ENCODE measurements at places on chromosomes 2 and 18. TPM values are rescaled to one million over a fixed set of nuclear protein-coding genes. Genes with fewer than 3 reads are reported as not detected.

IFT172 gene
- total RNA-seq: 6.3 TPM

KIAA2012 gene
- total RNA-seq: not detected

GRCh38 chr18:78787751-78788150, 191.9 kb upstream of the SALL3 start:
- DNase-seq: no peak

- DNase-seq: no peak
These were observed 1.4 kb downstream of the NRP2 start for GRCh38 chr2:205683502-205684367.

SLC4A5 gene
- 0.23 TPM for total RNA-seq

- DNase-seq: no peak
These were observed 141.6 kb downstream of the SRBD1 start for GRCh38 chr2:45469314-45470099.

DNA sequence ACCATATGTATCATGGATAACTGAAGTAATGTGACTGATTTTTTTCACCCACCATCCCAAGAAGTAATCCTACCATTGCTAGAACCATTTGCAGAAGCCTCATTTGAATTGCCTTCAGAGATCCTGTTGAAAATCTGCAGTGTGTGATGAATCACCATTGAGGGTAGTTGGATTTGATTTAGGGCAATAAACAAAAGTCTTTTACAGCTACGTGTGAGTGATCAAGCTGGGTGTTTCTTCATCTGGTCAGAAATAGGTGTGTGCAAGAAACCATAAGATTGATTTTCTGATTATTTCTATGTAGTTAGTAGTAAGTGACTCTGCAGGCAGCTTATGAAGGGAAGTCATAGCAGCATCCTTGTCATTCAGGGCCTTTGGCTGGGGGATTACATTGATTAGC, 159.6 kb downstream of the MGAT5 start:
- DNase-seq: no peak

VAMP8 gene
- total RNA-seq: 0.43 TPM

DNA sequence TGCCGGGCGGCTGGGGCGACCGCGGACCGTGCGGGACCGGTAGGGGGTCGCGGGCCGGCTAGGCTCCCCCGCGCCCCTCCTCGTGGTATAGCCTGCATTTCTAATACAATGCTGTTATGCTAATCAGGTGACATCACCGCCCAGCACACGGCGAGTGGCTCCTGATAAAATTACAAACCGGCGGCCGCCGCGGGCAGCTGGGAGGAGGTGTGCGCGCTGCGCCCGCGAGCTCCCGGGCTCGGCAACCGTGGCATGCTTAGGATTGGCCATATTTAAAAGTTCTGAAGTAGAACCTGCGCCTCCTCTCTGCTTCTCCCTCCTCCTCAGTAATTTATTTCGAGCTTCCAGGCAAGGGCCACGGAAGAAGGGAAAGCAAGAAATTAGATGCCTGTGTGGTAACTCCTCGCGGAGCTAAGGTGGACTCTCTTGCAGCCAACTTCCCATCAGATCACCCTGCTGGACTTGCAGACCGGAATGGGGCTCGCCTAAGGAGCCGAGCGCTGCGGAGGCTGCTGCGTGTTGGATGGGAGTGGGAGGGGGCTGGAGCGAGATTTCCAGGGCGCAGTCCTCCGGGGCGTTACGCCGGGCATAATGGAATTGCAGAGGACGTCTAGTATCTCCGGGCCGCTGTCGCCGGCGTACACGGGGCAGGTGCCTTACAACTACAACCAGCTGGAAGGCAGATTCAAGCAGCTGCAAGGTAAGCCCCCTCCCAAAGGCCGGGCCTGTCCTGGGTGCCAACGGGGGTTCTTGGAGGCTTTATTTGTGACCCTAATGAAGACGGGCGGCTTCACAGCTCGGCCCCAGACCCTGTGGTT, 102.3 kb downstream of the SPTBN1 start:
- DNase-seq: peak; percentile 11

DNA sequence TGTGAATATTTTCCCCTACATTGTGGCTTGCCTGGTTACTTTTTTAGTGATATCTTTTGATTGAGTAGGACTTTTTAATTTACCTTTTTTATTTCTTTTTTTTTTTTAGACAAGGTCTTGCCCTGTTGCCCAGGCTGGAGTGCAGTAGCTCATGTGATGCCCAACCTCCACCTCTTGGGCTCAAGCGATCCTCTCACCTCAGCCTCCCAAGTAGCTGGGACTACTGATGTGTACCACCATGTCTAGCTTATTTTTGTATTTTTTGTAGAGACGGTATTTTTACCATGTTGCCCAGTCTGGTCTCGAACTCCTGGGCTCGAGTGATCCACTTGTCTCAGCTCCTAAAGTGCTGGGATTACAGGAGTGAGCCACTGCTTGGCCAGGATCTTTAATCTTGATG, 25.3 kb downstream of the EML4 start:
- DNase-seq: no peak

DNA sequence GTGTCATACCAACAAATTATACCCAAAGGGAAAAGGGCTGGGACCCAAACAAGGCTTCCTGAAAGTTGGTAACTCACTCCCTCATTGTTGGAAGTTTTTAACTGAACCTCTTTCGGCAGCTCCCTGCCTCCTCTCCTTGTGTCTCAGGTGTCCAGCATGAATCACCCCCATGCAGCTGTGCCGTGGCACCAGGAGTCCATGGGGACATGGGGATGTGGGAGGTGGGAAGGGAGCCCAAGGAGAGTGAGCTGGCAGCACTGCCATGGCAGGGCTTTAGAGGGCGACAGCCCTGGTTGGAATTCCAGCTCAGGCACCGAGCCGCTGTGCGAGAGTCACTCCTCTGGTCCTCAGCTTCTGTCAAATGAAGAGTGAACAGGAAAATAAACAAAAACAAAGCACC, 12.5 kb upstream of the GYPC start:
- DNase-seq: no peak

MOCOS gene
- total RNA-seq: 18.7 TPM

RAB31 gene
- total RNA-seq: 38.5 TPM

GRCh38 chr2:942775-943460, 7.7 kb upstream of the SNTG2 start:
- no peak for DNase-seq

PDIA6 gene
- total RNA-seq: 293 TPM

GALNT5 gene
- 0.04 TPM for total RNA-seq

GRCh38 chr2:179455824-179456223, 191.2 kb upstream of the SESTD1 start:
- no peak for DNase-seq

DNA sequence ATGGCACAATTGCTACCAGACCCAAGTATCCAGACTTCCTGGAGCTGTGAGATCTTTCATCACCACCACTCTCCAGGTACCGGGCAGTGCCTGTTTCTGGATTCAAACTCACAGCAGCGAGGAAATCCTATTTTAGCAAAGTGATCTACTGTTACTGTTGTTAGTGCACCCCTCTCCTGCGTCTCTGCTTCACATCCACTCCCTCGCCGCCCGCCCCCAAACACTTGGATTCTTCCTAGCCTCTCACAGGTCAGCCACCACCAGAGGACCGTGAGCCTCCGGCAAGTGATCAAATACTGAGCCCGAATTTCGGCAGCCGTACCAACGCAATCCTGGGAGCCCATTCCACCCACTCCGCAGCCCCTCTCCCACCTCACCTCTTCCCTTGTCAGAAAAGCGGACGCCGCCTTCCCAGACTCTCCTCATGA, 519 bp downstream of the METTL4 start:
- DNase-seq: peak; percentile 41

DNA sequence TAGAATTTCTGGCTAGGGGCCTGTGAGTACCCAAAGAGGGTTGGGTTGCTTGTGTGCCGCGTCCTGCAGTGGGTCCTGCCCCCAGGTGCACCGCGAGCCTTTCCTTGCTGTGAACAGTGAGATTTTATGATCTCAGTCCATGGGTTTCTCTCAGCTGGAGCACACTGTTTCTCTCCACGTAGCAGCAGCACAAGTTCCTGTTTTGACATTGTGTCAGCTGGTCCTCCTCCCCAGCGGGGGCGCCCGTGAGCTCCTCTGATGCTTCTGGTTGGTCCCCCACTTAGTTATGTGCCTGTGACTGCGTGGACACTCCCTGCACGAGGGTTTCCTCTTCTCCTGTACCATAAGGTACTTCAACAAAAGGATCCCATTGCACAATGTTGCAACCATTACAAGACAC, 29.8 kb downstream of the TSHZ1 start:
- no peak for DNase-seq

DNA sequence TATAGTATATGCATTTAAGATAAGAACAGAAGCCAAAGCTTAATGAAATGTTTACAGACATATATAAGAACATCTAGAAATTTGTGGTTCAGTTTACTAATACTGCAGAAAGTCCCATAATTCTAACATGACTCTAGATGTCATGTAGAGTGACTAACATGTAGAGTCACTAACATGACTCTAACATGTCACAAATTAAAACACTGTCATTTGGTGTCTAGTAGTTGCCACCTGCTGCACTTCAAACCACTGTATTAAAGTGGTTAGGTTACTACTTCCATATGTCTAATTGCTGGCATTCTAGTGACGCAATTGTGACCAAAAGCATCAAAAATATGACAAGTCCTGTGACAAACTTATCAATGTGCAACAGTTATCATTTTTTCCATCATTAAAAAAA, 100.2 kb upstream of the WDR75 start:
- DNase-seq: no peak

GRCh38 chr2:213189001-213189899, 37.8 kb upstream of the IKZF2 start:
- peak; percentile 6 for DNase-seq

- DNase-seq: no peak
These were observed 32.6 kb downstream of the FASTKD2 start for GRCh38 chr2:206798000-206798399.

CHST10 gene
- total RNA-seq: 14.9 TPM

KRCC1 gene
- total RNA-seq: 35.3 TPM

- DNase-seq: no peak
These were observed 55.5 kb upstream of the RNF152 start for GRCh38 chr18:61948281-61948741.

DNA sequence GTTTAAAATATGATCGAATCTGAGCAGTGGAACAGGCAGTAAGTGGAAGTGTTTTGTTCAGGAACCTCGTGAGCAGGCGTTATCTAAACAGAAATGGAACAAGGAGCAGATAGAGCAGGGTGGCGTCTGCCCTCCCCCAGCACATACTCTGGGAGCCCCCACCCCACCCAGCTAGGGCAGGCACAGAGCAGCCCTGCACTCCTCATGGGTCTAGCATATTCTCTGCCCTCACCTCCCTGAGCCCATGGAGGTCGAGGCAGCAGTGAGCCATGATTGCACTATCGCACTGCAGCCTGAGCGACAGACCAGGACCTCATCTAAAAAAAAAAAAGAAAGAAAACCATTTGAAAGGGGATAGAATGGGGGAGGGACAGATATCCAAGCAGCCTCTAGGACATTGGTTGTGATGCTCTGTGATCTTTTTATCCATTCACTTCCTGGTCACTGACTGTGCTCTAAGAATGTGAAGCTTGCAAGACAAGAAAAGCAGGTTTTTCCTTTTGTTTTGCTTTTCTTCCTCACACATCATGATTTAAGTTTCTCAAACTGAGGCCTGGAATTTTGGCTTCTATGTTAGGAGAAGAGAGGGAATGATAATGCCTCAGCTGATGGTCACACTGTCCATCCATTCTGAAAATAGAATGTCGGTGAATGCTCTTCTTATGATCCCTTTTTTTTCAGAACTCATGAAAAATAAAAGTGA, 3.1 kb downstream of the MLPH start:
- no peak for DNase-seq

- DNase-seq: no peak
These were observed 75.6 kb upstream of the FZD5 start for GRCh38 chr2:207845202-207845864.

UPP2 gene
- total RNA-seq: not detected

GRCh38 chr2:221203856-221204255, 368.2 kb downstream of the EPHA4 start:
- DNase-seq: no peak
